Activated naive CD8-positive, alpha-beta T cell treated with anti-CD3 and anti-CD28 coated beads, Interleukin-2, amount 10 ng/mL, durations not matched to agents 7 days and 5 days (primary cell): ENCODE measurements at places on chromosomes 2 and 18. TPM values are rescaled to one million over a fixed set of nuclear protein-coding genes. Genes with fewer than 3 reads are reported as not detected.

DNA sequence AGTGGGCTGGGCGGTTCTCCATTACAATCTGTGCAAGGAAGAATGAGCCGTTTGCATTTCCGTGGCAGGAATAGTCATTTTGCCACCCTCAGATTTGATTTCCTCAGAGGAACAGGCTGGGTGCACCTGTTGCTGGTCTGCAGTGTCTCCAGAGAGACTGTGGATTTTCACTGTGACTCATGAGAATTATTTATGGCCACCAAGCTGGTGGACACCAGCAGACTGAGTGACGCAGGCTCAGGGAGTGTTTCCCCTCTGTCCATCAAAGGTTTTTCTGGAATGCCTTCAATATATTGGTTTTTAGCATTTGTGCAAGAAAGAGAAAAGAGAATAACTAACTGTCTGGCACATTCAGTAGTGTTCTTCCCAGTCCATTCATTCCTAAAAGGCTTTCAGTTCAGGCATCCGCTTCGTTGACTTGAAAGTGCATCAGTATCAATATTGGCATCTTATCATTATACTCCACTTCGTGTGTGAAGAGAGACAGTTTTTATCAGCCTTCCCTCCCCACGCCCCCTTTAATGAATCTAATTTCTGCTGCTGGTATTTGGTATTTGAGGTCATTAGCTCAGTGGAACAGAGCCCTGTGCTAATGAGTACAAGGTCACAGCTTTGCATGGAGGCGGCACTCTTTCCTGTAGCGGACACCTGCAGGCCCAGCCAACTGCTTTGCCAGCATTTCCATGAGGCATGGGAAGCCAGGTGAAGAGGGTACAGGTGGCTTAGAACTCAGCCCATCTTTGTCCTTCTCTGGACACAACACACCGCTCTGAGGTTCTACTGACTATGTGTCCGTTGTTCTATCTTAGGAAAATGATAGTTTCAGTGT, 39.9 kb downstream of the PRKCE start:
- no peak for DNase-seq

DNA sequence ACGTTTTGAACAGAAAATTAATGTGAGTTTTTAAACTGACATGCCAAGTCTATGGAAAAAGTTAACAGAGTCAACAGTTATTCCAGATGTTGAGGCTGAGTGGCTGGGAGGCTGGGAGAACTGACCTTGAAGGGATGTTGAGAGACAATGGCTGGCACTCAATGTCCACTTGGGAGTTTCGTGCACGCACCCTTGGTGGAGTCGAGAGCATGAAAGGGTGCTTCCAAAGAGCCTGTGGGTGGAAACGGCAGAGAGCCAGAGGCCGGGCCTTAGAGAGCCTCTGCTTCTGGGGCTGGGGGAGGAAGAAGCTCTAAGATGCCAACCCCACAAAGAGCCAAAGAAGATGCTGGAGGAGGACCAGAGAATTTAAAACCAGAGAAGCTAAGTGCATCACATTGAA, 63.4 kb upstream of the L3MBTL4 start:
- DNase-seq = no peak

GRCh38 chr18:45255197-45255890, 359.9 kb upstream of the SLC14A2 start:
- DNase-seq = no peak

GRCh38 chr2:74532222-74532621, 2.5 kb downstream of the HTRA2 start:
- no peak for DNase-seq

Gene PROKR1
- not detected for total RNA-seq

Gene IL1RN
- 4.0 TPM for total RNA-seq

Gene SERPINB7
- total RNA-seq = not detected
